Amniotic stem cell (primary cell): ENCODE measurements at places on chromosomes 3 and 15.

GRCh38 chr3:8579096-8579495, 65.5 kb downstream of the SSUH2 start:
- DNase-seq: no peak

DNA sequence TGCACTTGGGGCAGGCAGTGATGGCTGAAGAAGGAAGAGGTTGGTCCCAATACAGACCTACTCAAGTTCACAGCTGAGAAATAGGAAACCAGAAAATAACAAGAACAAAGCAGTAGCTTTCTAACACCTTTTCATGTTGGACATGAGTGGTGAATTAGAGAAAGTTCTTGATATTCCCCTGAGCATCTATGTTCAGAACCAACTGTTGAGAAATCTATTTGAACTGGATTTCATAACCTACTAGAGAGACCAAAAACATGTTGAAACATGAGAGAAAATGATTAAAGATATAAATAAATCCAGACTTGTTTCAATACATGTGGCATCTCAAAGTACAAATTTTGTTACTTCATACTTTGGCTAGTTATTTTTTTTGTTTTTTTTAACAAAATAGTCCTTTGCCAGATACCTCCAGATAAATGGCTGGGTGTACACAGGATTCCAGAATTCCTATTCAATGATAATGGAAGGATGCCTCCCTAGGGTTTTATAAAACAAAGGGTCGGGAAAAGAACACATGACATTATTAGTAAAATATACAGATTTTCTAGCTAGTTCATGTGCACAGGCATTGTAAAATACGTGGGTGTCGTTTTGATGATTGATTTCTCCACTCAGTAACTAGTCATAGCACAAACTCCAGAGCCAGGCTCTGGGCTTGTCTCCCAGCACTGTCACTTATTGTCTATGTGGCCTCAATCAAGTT, 34.4 kb upstream of the TNFSF10 start:
- DNase-seq: no peak

GRCh38 chr3:167100200-167100599, 279.9 kb downstream of the ZBBX start:
- DNase-seq: no peak

DNA sequence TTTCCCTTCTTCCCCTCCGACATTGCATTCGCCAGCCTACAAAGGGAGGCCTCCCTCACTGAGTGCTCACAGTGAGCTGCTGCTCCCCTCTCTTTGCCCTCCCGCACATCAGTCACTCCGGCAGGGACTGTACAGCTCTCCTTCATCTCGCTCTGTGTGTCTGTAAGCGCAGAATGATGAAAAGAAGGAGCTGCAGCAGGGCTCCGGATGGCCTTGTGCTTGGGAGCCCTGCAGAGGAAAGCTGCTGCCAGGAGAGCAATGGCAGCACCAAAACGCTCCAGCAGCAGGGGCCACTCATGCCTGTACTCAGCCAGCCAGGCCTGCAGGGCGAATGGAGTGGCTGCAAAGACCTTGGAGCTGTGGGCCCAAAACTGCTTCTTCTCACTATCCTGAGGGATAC, 107.0 kb upstream of the NSMCE3 start:
- DNase-seq: no peak

GRCh38 chr3:25273582-25274171, 154.4 kb upstream of the RARB start:
- DNase-seq: no peak

GRCh38 chr15:82066455-82066854, 20.6 kb upstream of the MEX3B start:
- no peak for DNase-seq

DNA sequence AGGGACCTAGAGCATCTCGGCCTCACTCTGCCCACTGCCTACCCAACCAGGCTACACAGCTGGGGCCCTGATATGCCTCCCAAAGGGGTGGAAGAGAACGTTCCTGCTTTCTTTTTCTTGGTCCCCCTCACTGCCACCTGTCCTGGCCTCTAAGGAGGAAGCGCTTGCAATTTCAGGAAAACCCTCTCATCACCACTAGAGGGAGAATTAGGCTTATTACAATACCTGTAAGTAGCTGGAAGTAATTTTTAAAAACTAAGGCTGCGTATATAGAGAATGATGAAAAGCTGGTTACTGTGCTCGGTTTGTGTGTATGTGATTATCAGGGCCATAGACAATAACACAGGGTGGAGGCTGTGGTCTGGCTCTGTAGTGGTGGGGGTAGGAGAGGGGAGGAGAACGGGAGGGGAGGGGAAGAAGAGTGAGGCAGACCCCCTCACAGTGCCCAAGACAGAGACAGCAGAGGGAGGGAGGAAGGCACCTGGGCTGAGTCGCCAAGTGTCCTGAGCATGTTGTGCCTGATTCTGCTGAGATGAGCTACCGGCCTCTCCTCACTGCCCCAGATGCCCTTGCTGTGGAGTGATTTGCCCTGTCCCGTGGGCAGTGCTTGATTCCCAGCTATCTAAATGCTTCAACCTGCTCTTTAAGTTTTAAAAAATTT, 3.3 kb downstream of the GABRG3 start:
- DNase-seq: no peak

GRCh38 chr3:34263101-34263621, 464.7 kb downstream of the PDCD6IP start:
- DNase-seq: no peak

DNA sequence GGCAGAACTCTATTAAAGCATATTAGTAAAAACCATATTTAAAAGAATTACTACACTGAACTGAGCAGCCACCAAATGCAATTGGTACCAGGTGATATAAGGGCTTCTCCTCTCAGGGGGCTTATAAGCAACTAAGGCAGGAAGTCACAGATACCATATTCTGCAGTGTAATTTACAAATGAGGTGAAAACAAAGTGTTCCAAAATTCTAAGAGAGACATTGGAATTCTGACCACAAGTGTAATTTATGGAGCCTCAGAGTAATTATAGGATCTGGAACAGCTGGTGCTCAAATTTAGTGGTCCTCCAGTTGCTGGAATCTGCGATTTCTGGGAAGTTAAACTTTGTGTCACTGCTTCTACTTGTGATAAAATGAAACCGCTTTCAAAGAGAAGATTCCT, 3.1 kb upstream of the NR1I2 start:
- no peak for DNase-seq

DNA sequence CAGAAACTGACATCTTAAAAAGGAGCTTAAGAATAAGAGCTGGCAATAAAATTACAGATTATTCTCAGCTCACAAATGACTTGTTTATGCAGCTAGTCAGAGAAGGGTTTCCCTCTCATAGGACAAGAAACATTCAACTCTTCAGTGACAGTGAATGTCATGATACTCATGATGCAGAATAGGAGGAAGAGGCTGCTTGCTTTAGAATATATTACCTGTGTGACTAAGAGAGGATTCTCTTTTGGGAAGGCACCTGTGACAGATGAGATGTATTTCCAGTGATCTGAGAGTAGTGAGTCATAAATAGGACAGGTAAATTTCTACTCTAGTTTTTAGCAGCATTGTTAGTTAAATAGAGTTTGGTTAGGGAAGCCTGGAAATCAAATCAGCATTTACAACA, 39.9 kb downstream of the RASA2 start:
- DNase-seq: no peak

- DNase-seq: no peak
These were observed 291.4 kb upstream of the UMPS start for GRCh38 chr3:124438813-124439212.

DNA sequence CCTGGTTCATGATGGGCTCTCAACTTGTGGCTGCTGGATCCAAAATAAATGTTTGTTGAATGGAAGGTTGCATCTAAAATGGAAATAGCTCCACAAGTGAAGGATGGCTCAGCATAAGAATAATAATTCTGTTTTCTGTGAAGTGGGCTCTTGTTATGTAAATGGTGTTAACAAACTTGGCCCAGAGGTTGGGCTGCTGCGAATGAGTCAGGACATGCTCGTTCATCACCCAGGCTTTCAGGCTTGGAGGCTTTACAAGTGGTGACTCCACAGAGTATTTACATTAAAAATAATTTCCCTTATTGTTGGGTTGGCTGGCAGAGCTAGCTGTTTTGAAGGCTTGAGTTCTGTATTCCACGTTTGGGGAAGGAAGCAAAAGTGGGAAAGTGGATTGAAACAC, 60.5 kb downstream of the ITGB5 start:
- DNase-seq: peak; percentile 33

- DNase-seq: no peak
These were observed 33.6 kb upstream of the UBP1 start for GRCh38 chr3:33473813-33474212.

DNA sequence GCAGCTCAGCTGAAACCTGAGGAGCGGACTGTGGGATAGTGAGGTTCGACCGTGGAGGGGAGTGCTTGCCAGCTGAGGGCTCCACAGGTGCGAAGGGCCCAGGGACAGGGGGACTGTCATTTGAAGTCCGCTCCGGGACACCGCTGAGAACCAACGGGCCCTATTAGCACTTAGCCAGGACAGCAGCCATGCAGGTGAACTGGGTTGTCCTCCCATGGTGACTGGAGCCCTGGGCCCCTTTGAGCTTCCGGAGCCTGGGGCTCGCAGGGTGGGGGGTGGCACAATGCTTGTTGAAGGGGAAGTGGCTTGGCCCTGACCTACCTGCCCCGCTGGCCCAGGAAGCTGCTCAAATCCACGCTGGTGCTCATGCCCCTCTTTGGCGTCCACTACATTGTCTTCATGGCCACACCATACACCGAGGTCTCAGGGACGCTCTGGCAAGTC, 24.7 kb downstream of the PTH1R start:
- DNase-seq: no peak

GRCh38 chr3:102189956-102190723, 244.7 kb upstream of the ZPLD1 start:
- DNase-seq: no peak

- DNase-seq: no peak
These were observed 7.8 kb upstream of the LIPC start for GRCh38 chr15:58423831-58424608.

DNA sequence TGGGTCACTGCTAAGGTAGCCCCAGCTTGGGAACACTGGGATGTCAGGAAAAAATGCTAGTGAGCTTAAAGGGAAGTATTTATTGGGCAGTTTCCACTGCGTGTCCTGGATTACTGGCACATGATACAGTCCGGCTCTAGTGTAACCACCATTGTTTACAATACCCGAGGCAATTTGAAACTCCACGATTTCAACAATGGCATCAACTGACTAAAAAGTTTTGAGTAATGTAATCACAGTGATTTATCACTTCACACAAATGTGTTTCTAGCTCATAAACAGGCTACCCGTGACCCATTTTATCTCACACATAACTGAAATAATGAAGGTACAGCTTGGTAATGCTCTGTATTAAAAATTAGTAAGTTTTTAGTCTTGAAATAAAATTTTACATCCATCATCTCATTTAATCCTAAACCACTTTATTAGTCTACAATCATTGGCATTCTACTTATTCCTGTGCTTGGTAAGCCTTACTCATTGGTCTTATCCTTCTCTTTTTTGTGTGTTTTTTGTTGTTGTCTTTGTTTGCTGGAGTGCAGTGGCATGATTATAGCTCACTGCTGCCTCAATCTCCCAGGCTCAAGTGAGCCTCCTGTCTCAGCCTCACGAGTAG, 7.6 kb downstream of the ZMAT3 start:
- DNase-seq: peak; percentile 45

GRCh38 chr15:68589783-68590710, 11.3 kb downstream of the CORO2B start:
- no peak for DNase-seq

DNA sequence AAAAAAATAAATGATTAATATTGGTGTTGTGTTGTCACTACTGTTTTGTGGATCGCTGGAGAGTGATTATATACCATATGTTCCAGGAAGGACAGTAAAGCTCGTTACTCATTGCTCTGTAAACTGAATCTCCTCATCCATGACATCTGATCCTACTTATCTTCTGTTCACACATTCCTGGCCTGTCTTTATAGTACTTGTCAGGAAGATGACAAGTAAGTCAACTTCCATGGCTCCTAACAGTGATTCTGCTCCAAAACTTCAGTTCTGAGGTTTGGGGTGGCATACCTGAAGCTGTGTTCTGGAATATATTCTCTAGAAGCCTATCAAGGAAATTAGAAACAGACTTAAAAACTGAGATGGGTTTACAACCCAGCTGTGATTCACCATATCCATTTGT, 288.9 kb downstream of the ZBBX start:
- no peak for DNase-seq

DNA sequence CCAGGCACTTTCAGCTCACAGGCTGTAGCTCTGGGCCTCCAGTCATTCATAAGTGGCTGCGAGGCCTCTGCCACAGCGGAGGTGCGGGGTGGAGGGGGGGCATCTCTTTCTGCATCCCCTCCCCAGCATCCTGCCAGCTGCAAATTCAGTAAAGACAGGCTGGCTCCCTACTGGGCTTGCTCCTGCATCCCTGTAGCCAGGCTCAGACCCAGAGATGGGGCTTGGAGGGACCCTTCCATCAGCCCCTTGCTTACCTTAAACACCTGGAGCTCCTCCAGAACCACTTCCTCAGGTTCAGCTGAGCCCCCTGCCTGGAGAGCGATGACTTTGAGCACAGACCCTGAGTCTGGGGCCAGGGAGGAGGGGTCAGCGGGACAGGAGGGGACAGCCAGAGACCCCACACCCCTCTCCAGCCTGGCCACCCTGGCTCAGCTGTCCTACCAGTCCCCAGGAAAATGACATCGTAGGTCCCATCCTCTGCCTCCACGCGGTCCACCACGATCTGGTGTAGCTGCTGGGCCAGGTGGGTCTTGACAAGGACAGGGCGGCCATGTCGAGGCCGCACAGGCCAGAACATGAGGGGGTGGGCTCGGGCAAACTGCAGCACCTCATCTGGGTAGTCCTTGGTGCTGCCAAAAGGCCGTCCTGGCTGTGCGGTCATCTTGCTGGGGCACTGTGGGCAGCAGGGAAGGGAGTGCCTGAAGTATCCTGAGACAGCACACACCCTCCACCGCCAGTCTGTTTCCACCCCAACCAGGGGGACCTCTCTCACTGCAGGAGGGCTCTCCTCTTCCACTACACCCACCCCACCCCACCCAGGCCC, 5.3 kb downstream of the SEMA3G start:
- no peak for DNase-seq

DNA sequence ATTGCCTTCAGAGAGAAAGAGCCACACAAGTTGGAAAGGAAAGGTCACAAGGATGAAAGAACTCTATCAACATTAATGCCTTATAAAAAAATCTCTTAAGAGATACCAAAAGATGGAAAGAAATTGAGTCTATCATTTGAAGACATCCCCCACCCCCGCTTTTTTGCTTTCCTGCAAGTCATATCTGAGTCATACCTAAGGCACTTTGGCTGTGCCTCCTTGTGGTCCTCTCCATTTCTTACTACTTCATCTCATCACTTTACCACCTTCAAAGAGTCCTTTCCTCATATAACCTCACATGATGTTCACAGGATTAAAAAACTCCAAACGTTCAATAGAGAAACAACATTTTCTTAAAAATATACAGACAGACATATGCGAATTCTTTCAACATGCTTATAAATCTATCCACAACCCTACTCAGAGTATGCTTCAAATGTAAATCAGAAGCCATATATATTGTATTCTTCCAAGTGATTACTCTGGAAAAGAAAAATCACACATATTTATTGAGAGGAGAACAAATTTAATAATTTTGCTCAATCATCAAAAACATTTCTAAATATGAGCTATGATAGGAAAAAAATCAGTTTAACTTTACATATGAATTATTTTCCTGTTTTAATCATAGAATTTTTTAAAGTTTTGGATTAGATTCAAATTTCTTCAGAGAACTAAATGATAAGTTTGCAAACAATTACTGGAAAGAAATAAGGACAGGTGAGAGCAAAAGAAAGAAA, 1003.9 kb upstream of the CFAP20DC start:
- DNase-seq: no peak

- DNase-seq: peak; percentile 57
These were observed 534.2 kb downstream of the ZIC1 start for GRCh38 chr3:147943265-147943945.

- no peak for DNase-seq
These were observed 19.5 kb downstream of the SETMAR start for GRCh38 chr3:4322635-4323034.

- DNase-seq: no peak
These were observed 25.0 kb downstream of the MAP6D1 start for GRCh38 chr3:183800243-183800863.
